GM23248 (cell line): ENCODE measurements at places on chromosomes 4 and X. TPM values are rescaled to one million over a fixed set of nuclear protein-coding genes. Genes with fewer than 3 reads are reported as not detected.

The AMTN gene
- not detected in 2 replicates for total RNA-seq

The SPARCL1 gene
- not detected in 2 replicates for total RNA-seq

The BGN gene
- total RNA-seq, result 115 and 129 TPM in 2 replicates

The PPBP gene
- total RNA-seq, result not detected in 2 replicates

The REPS2 gene
- total RNA-seq, result 0.11 TPM in 1 of 2 replicates, not detected in the other

DNA sequence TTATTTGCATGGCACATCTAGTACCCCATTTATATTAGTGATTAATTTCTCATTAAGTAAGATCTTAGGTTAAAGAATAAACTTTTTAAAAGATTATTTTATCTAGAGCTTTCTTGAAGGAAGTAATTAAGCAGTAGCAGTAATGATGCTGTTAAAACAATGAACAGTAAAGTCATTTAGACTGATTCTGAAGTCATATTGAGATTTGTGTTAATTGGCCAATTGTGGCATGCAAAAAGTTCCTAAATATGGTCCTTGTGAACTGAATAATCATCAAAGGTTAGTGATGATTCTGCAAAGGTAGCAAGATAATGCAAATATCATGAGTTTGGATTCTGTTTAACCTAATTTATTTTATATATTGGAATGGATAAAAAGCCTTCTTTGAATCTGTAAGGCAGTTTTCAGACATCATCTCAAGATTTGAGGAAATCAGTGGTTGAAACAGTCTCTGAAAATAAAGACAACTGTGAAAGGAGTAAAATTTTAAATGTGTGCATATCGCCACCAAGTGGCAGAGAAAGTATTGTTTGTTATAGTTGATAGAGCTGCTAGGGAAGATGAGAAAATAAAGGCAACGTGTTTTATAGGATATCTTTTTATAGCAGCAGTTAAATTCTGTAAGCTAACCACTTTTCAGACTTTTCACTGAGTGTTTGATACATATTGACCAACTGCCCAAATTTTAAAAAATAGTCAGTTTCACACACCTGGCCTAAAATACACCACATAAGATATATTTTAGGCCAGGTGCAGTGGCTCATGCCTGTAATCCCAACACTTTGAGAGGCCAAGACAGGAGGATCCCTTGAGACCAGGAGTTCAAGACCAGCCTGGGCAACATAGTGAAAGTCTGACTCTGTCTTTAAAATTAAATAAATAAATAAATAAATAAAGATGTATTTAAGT, 79.6 kb downstream of the CCKAR start:
- peak; percentile 64 for DNase-seq
- H3K4me1 ChIP-seq, result peaks cover 10% of the 10 kb centered on the region
- no peak overlapping the region for H3K27ac ChIP-seq
- H3K36me3 ChIP-seq, result peaks cover 17% of the 10 kb centered on the region
- H3K27me3 ChIP-seq, result no peaks in the 10 kb centered on the region

DNA sequence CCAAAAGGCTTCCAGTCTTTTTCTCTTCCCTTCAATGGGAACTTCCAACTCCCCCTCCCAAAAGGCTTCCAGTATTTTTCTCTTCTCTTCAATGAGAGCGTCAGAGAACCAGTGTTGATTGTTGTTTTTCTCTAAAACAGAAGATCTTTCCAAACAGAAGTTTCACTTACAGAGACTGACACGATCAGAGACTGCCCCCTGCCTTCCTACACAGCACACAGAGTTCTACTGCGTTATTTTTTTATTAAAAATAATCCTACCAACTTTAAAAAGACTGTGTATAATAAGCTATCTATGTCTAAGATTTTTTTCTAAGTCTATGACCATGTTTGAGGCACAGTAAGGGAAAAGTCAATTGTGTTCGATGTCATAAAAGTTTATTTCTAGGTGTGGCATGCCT, 3.5 kb upstream of the HTR2C start:
- DNase-seq, result no peak
- H3K4me1 ChIP-seq, result no peaks in the 10 kb centered on the region
- no peaks in the 10 kb centered on the region for H3K36me3 ChIP-seq
- no peak overlapping the region for H3K27ac ChIP-seq
- H3K27me3 ChIP-seq, result peaks cover 26% of the 10 kb centered on the region
- no peak overlapping the region for H3K4me3 ChIP-seq

DNA sequence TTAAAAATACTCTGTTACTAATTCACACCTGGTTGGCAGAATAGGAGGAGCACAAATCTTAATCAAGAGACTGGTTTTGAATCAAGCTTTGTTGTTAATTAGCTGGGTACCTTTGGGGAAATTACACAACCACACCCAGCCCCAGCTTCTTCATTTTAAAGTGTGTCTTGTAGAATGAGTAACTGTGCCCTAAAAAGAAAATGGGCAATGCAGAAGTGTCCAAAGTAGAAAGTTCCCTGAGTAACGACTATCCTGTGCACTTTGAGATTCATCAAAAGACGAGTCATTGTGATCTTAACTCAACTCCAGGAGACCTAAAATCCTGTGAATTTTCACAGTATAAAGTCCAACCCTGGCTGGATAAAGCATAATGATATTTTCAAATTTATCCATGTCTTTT, 792.3 kb upstream of the HS3ST1 start:
- DNase-seq, result no peak
- H3K27ac ChIP-seq, result no peak overlapping the region
- no peaks in the 10 kb centered on the region for H3K27me3 ChIP-seq
- no peak overlapping the region for H3K4me3 ChIP-seq
- H3K36me3 ChIP-seq, result no peaks in the 10 kb centered on the region

GRCh38 chrX:55210931-55211677, 9.0 kb upstream of the PAGE5 start:
- H3K27me3 ChIP-seq, result no peaks in the 10 kb centered on the region
- no peak overlapping the region for H3K27ac ChIP-seq
- no peaks in the 10 kb centered on the region for H3K36me3 ChIP-seq
- no peak overlapping the region for H3K4me3 ChIP-seq
- DNase-seq, result no peak
- H3K4me1 ChIP-seq, result no peaks in the 10 kb centered on the region

DNA sequence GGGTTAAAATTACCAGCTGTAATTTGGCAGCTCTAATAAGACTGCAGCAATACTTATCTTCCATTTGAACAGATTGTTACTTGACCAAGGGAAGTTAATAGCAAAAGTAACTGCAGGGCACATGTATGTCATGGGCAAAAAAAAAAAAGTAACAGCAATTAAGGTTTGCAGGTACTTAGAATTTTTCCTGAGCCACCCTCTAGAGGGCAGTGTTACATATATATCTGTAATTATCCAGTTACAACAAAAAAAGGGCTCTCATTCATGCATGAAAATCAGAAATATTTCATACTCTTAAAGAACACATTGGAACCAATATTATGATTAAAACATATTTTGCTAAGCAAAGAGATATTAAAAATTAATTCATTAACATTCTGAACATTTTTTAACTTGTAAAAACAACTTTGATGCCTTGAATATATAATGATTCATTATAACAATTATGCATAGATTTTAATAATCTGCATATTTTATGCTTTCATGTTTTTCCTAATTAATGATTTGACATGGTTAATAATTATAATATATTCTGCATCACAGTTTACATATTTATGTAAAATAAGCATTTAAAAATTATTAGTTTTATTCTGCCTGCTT, 25.1 kb downstream of the XIAP start:
- H3K36me3 ChIP-seq, result no peaks in the 10 kb centered on the region
- no peaks in the 10 kb centered on the region for H3K4me1 ChIP-seq
- no peak overlapping the region for H3K4me3 ChIP-seq
- H3K27ac ChIP-seq, result no peak overlapping the region
- H3K27me3 ChIP-seq, result no peaks in the 10 kb centered on the region

DNA sequence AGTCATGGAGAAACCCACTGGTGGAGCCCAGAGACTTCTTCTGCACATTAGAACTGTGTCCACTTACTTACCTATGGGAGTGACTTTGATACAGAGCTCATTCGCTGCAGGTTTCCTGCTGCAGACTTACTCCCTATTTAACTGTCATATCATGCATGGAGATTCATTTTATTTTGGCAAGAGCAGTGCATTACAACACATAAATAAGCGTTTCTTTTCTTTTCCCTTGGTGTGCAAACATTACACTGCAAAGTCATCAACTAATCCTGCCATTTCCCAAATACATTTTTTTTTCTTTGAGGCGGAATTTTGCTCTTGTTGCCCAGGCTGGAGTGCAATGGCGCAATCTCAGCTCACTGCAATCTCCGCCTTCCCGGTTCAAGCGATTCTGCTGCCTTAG, 230.9 kb upstream of the SFRP2 start:
- no peak overlapping the region for H3K4me3 ChIP-seq
- DNase-seq, result no peak
- no peak overlapping the region for H3K27ac ChIP-seq
- no peaks in the 10 kb centered on the region for H3K27me3 ChIP-seq

DNA sequence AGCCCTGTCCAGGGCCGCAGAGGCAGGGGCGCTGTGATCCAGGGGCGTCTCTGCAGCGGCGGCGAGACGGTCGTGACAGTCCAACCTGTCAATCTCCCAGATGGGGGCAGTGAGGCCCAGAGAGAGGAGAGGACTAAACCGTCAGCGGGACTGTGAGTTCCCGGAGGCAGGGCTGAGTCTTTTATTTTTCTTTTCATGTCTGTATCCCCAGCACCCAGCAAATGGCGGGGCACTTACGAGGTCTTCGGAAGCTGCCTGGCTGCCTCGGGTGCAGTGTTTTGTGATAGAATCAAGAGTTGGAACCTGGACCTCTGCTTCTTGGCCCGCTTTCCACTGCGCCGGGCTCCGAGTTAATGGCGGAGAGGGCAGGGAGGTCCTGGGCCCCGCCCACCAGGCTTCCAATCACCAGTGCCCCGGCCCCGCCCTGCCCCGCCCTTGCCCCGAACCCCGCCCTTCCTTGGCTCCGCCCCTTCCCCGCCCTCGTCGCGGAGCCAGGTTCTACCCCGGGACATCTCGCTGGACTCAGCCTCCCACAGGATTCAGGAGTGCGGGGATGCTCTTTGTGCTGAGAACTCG, 35.3 kb upstream of the GRPEL1 start:
- peak; percentile 90 for DNase-seq
- no peaks in the 10 kb centered on the region; the same call in 1 of the 2 replicates for H3K27me3 ChIP-seq
- H3K4me1 ChIP-seq, result peaks cover 9% of the 10 kb centered on the region; the same call in 1 of the 2 replicates
- H3K36me3 ChIP-seq, result no peaks in the 10 kb centered on the region

GRCh38 chrX:103656617-103657016, 27.8 kb downstream of the TCEAL1 start:
- DNase-seq, result peak; percentile 90
- peaks cover 11% of the 10 kb centered on the region for H3K4me1 ChIP-seq
- no peaks in the 10 kb centered on the region for H3K36me3 ChIP-seq
- H3K4me3 ChIP-seq, result no peak overlapping the region
- peak overlapping the region; percentile 94 for H3K27ac ChIP-seq

GRCh38 chr4:113781439-113782040, 20.0 kb upstream of the CAMK2D start:
- peak; percentile 56 for DNase-seq
- no peak overlapping the region for H3K27ac ChIP-seq
- H3K36me3 ChIP-seq, result no peaks in the 10 kb centered on the region

DNA sequence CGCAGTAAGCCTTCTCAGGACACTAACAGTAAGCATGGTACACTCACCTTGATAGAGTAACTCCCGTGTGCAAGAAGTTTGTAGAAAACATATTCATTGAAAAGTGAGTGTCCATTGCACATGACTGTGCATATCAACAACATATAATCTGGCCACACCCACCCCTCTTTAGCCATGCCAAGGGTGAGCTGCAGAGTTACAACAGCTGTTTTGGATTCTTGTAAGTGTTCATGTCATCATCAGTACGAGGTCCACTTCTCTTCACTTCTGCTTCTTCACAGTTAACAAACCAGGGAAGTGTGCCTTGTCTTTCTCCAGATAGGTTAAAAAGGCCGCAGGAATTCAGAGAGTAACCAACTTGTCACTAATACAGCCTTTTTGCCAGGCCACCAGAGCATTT, 116.6 kb downstream of the IRF2 start:
- no peak overlapping the region for H3K27ac ChIP-seq
- no peak for DNase-seq
- H3K4me1 ChIP-seq, result peaks cover 16% of the 10 kb centered on the region
- H3K36me3 ChIP-seq, result no peaks in the 10 kb centered on the region

- no peak overlapping the region for H3K27ac ChIP-seq
- H3K4me1 ChIP-seq, result peaks cover 3% of the 10 kb centered on the region
- DNase-seq, result no peak
Measured at GRCh38 chr4:75786526-75786925, 62.1 kb downstream of the USO1 start.

- H3K27me3 ChIP-seq, result no peaks in the 10 kb centered on the region
- no peaks in the 10 kb centered on the region for H3K36me3 ChIP-seq
- H3K4me3 ChIP-seq, result no peak overlapping the region
Measured at GRCh38 chr4:147463065-147463464, 17.8 kb upstream of the EDNRA start.

DNA sequence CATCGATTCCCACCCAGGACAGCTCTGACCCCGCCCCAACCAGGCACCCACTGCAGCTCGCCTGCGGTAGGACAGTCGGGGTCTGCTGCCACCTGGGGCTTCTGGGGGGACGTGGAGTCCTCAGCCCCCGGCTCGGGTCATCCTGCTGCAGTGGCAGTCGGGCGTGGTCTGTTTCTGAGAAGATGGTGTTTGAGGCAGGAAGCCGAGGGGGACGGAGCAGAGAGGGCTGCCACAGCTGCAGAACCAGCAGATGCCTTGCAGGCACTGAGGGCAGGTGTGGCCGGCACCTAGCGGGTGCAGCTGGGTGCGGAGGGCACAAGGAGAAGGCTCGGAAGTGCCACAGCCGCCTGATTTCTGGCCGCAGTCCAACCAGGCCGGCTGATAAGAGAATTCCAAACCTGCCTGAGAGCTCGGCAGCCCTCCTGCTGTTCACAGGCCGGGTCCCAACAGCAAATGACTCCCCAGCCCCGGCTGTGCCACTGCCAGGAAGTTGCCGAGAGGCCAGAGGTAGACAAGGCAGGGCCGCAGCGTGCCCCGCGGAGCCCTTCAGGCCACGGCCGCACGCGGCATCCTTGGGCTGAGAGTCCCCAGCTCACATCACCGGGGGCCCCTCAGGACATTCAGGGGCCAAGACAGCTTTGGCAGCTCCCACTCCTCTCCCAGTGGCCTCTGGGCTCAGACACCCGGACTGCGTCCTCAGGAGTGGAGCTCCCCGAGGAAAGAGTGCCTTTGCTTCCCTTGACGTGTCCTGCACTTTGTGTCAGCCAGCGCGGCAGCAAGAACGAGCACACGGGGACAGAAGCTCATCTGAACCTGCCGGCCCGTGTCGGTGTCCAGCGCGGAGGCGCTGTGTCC, 9.4 kb upstream of the CPLX1 start:
- no peak overlapping the region for H3K27ac ChIP-seq
- no peaks in the 10 kb centered on the region for H3K4me1 ChIP-seq
- H3K27me3 ChIP-seq, result no peaks in the 10 kb centered on the region
- H3K36me3 ChIP-seq, result no peaks in the 10 kb centered on the region

DNA sequence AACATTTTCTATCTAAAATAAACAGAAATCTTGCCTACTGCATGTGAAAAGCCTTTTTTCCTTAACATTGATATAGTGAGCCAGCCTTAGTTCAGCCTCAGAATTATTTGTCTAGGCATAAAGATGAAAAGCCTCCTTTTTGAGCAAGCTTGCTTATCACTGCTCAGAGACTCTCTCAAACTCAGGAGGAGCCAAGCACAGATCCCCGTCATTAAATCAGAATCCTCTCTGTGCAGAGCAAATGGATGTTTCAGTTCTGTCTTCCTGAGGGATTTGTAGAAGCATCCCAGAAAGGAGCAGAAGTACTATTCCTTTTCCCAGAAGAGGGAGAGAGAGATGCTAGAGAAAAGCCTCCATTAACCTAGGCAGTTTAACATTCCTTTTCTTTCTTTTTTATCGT, 186.9 kb upstream of the LNX1 start:
- peaks cover 33% of the 10 kb centered on the region for H3K4me1 ChIP-seq
- no peak for DNase-seq
- no peaks in the 10 kb centered on the region for H3K27me3 ChIP-seq
- H3K4me3 ChIP-seq, result no peak overlapping the region
- H3K36me3 ChIP-seq, result no peaks in the 10 kb centered on the region
